ENCODE measurements at places on chromosomes 7 and 10.

- no peak for DNase-seq
These were observed 45.4 kb downstream of the NKX6-2 start for GRCh38 chr10:132740588-132740987.

DNA sequence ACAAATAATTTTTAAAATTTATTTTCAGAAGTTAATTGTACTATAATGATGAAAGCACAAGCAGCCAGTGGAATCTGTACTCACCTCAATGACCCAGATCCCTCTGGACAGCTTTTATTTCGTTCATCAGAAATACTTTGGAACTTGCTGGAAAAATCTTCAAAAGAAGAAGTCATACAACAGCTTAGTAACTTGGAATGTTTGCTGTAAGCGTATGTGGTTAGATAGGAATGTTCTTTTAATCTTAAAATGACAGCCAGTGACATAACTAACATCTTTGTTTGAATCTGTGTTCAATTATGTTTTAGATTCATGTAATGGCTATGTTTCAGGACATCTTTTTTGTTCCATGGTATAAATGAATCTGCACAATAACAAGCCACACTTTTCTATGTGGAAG is 26.8 kb downstream of the CFAP69 start:
- no peak for DNase-seq

GRCh38 chr10:65123120-65123519 is 1601.9 kb downstream of the REEP3 start:
- DNase-seq = no peak

GRCh38 chr7:16914771-16915170 is 33.0 kb upstream of the AGR3 start:
- DNase-seq = no peak

DNA sequence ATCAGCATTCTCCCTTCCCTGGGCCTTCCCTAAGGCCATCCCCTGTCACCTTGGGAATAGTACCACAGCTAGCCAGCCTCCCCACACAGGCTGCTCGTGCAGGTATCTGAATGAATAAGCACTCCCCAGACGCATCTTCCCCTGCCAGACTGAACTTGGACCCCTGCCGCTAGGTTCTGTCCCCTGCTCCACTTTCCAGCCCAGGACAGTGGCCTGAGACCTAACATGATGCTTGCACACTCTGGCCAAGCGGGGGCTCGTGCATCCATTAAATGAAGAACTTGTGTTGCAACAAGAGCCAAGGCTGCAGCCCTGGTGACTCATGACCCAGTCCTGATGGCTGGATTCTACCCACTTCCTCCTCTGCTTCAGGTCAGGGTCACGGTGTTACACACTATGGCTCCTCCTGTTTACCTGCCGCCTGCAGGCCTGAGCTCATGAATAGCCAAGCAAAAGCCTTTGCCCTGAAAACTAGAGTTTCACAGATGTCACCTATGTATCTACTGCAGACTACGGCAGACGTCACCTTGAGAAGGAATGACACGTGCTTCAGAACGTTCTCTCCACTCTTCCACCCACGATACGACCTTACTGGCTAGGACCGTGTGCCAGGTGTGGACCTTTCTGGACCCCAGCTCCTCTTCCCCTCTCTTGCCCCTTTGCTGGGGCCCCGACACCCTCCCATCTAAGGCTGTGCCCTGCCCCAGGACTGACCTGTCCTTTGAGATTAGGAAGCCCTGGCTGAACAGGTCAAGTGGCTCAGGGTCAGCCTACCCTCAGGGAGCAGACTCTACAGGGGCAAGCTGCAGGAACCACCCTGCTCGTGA is 6.5 kb downstream of the ASB13 start:
- peak; percentile 27 for DNase-seq

DNA sequence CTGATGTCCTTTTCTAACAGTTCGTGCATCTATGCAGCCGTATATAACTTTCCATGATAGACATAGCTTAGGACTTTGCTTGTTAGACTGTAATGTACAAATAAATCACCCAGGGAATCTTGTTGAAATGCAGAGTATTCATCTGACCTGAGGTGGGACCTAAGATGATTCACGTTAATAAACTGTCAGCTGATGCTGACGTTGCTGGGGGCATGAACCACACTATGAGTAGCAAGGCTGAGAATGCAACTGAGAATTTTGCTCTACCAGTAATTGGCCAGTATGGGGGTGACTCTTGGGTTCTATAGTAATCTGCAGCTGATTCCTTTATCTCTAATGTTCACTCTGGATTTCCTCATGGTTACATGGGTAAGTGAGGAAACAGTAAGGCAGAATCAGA is 130.1 kb upstream of the MALRD1 start:
- DNase-seq = no peak

DNA sequence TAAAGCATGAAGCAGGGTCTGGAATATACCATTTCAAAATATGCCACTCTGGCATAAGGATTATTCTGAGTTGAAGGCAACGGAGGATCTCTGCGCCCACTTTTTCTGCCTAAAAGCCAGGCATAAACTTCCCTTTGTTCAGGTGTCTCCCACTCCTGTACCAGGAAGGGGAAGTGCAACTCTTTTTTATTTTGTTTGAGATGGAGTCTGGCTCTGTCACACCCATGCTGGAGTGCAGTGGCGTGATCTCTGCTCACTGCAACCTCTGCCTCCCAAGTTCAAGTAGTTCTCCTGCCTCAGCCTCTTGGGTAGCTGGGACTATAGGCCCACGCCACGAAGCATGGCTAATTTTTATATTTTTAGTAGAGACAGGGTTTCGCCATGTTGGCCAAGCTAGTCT is 18.2 kb downstream of the SVIL start:
- DNase-seq = no peak

- no peak for DNase-seq
These were observed 171.1 kb downstream of the ADRA2A start for GRCh38 chr10:111247781-111248389.

GRCh38 chr10:102676534-102677315 is 32.4 kb downstream of the TRIM8 start:
- DNase-seq = no peak

DNA sequence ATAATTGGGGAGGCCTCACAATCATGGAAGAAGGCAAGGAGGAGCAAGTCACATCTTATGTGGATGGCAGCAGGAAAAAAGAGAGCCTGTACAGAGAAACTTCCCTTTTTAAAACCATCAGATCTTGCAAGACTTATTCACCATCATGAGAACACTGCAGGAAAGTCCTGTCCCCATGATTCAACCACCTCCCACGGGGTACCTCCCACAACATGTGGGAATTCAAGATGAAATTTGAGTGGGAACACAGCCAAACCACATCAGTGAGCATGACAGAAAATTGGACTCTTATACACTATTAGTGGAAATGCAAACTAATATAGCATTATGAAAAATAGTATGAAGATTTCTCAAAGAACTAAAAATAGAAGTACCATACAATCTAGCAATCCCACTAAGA is 271.2 kb downstream of the MAGI2 start:
- DNase-seq = no peak

- DNase-seq = no peak
These were observed 163.7 kb downstream of the AHR start for GRCh38 chr7:17462131-17462631.

DNA sequence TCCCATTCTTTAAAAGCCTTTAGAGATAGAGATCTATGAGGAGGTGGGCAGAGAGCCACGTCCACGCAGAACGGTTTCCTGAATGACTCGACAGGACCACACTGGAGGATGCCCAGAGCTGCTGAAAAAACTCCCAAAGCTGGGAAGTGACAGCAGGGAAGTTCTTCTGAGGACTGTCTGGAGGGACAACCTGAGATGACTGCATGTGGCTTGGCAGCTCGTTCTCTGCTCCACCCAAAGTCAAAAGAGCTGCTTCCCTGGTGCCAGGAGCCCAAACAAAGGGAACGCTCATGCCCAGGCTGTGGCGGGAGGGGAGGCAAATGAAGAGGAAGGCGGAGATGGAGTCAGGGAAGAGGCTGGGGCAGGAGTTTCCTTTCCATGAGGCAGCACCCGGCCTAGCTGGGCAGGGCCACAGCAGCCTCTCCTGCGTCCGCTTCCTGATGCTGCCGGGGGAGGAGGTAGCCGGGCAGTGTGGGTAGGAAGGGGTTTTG is 95.4 kb downstream of the CCDC3 start:
- DNase-seq = peak; percentile 68

DNA sequence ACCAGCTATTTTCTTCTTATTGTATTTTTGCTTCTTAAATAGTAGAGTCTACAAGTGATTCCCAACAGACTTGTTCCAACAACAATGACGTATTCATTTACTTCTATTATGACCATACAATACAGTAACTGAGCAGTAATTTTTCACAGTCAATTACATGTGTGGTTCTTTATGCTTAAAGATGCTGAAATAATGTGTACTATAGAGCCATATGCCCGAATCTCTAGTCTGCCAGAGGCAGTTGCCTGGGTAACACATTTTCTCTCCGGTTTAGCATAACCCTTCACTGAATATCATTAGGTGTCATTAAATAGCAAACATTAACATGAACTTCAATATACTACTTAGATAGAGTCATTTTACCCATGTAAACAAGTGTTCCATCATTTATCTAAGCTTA is 75.0 kb downstream of the SLC25A13 start:
- DNase-seq = no peak

DNA sequence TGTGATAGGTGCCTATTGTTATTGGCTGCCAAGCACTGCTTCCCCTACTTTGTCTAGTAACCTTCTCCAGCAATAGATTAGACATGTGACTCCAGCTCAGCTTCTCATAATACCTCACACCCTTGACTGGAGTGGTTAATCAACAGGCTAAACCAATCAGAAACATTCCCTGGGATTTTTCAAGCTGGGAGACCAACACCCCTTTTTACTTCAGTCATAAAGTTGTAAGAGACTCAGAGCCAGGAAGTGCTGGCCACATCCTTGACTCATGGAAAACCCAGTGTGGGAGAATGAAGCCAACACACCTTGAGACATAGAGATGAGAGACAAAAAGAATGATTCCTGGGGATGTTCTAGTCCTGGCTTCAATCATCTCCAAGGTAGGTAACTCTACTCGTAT is 62.6 kb upstream of the HECTD2 start:
- no peak for DNase-seq

DNA sequence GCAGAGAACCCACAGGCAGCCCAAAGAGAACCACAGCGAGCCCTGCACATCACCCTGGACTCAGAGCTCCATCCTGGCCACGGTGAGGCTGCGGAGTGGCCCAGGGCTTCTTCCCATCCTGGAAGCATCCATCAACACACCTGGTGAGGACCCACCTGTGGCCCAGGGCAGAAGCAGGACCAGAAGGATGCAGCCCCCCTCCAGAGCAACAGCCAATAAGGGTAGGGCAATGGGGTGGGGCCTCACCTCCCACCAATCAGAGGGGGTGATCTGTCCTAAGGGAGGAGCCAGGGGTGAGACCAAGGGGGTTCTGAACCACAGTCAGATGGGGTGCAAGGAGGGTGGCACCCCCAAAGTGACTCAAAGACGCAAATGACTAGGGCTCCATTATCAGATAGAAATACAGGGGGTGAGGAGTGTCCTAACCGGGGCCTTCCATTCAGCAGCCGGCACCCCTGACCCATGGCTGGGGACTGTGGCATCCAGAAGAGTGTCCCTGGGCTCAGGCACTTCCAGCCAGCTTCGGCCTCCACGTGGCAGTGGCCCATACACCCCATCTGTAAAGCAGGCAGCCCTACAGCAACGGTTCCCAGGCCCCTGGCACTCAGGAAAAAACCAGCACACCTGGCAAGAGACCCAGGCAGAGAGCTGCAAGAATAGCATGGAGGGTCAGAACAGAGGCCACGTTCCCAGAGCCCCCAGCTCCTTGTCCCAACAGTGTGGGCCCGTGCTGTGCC is 36.9 kb downstream of the STK32C start:
- no peak for DNase-seq

- no peak for DNase-seq
These were observed 937.5 kb downstream of the GRID1 start for GRCh38 chr10:85429126-85429525.

DNA sequence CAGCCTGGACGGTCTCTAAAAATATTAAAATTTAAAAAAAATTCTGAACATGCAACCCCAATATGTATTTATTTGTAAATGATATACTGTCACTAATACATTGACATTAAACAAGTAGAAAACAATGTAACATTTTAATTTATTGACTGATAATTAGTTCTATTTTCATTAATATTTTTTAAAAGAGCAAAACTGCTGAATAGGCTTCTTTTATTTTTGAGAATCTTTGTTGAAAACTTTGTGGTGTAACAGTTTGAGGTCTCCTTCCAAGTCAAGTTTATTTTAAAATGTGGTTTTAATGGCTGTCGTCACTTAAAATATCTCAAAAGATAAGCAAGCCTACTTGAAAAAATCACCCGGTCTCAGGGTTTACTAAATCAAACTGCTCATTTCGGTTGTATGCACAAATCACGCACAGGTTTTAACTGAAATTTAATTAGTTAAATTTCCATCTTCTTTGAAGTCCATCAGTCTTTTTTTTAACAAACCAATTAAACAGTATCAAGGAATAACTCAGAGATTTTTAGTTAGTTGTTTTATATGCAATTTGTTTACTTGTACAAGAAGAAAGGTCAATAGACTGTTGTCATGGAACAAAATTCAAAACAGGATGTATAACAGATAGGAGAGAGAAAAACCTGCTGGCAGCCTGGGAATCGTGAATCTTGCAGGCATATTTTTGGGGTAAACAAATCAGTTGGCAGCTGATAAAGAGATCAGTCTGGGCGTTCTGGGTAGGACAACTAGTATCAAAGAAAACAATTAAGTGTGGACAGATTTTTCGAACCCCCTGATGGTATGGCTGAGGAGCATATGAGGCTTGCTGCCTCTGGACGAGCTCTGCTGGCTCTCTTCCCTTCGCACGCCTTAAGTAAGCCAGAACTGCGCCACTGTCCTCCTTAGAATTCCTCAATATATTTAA is 9.7 kb upstream of the EDRF1 start:
- DNase-seq = no peak

DNA sequence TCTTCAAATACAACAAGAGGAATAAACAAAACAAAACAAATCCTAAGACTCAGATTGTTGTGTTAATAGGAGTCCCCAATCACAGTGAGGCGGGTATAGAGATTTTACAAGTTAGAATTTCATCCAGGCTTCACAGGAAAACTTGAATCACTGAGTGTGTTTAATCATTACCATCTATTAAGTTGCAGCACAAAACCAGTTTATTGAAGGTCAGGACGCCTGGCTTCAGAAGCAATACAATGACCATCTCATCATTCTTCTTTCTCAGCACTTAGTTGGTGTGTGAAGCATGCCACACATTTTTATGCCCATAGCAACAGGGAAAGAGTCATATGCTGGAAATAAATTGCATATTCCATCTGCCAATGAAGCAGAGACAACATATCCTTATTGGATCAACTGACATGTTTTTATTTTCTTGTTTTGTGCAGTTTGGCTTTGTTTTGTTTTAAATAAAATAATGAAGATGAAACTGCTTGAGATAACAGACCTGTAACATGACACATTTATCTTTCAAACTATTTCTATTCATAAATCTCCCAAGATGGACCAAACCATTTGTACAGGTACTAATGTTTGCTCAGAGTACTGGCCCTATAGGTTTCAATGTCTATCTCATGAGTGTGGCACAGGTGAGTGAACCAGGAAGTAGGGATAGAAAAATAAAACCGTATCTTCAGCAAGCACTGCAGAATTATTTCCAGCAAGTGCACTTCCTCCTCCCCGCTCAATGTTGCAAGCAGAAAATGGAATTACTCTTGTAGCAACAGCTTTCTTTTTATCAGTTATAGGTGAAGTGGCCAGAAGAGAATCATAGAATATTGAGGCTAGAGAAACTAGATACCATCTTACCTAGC is 40.4 kb downstream of the TAC1 start:
- no peak for DNase-seq

- no peak for DNase-seq
These were observed 16.2 kb downstream of the ARHGAP21 start for GRCh38 chr10:24707445-24707844.
